ELR (cell line): ENCODE measurements at places on chromosomes 2 and 18.

DNA sequence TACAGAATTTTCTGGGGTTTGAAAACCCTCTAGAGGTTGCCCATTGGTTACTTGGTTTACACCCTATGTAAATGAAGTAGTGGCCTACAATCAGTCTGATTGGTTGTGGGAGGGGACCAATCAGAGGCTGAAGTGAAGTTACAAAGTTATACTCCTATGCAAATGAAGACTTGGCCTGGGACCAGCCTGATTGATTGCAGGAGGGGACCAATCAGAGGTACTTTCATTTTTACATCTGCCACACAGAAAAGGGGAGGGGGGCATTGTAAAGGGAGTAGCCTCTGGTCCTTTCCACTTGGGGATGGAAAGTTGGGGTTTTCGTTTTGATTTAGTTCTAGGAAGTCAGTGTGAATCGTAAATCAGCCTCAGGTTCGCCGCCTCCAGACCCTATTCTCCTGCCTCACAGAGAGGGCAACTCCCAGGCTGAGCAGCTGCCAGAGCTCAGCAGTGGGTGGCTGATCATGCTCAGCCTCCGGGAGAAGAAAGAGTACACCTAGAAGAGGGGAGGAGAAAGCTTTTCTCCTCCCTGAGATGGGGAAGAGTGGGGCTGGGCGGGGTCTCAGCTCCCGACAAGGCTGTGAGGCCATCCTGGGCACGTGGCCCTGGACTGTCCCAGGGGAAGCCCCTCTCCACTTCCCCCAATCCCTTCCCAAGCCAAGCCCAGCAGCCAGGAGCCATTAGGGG is 372.5 kb downstream of the GALR1 start:
- no peak for DNase-seq

DNA sequence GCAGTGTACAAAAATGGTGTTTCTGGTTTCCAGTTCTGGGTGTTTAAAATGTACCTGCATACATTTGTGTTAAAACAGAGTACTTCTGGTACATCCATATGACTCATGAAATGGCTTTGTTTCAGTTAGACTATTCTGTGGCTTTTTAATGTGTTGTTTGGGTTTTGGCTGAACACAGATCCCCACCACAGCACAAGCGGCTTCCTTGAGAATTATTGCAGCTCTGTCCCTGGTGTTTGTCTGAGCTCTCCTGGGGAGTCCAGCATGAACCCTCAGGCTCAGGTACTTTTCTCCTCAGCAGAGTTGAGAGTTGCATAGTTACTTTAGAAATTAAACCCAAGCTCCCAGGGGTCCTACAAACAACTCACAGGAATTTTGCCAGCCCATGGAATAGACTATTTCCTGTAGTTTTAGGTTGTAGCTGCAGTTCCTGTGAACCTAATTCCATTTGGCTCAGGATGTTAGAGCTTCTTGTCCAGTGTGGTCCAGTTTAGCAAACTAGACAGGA is 64.8 kb upstream of the EML6 start:
- peak; percentile 31 for DNase-seq

GRCh38 chr2:58133395-58133794 is 86.8 kb downstream of the VRK2 start:
- DNase-seq, result peak; percentile 44

GRCh38 chr18:75063615-75064512 is 145.1 kb downstream of the PTGR3 start:
- DNase-seq, result no peak

- no peak for DNase-seq
Observed at GRCh38 chr2:175439416-175439815, 257.9 kb upstream of the ATP5MC3 start.

GRCh38 chr2:20291106-20291564 is 59.5 kb downstream of the PUM2 start:
- DNase-seq, result peak; percentile 92

- DNase-seq, result no peak
Observed at GRCh38 chr2:26563686-26564085, 77.5 kb downstream of the CIB4 start.

GRCh38 chr2:238120463-238121298 is 17.8 kb upstream of the KLHL30 start:
- peak; percentile 25 for DNase-seq

DNA sequence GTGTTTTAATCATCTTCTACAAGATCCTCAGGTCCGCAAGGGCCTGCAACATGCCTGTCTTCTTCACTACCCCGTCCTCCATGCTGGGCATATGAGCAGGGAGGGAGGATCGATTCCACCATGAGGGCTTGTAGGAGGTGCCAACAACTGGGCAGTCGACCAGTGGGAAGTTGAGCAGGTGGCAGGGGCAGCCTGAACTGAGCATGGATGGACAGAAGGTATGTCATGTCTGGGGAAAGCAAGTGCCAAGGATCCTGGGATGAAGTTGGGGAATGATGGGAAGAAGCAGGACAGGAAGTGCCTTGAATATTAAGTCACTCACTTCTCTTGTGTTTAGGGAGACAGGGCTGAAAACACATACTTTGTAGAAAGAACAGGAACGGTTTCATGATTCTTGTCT is 44.7 kb downstream of the CTIF start:
- no peak for DNase-seq

- no peak for DNase-seq
Observed at GRCh38 chr18:6363216-6363615, 51.5 kb downstream of the L3MBTL4 start.

DNA sequence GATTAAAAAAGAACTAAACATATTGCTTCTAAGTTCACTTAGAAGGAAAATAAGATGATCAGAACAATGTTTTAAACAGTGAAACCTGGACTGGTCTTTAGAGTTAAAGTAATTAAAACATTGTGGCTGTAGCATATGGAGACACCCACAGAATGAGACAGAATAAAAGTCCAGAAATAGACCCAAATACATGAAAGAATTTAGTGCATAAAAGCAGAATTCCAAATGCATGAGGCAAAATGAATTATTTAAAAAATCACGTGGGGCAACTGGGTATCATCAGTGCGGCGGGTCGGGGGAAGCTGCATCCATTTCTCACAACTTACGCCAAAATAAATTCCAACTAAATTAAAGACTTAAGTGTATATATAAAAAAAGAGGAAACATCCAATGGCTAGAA is 12.1 kb downstream of the RNF149 start:
- peak; percentile 56 for DNase-seq

DNA sequence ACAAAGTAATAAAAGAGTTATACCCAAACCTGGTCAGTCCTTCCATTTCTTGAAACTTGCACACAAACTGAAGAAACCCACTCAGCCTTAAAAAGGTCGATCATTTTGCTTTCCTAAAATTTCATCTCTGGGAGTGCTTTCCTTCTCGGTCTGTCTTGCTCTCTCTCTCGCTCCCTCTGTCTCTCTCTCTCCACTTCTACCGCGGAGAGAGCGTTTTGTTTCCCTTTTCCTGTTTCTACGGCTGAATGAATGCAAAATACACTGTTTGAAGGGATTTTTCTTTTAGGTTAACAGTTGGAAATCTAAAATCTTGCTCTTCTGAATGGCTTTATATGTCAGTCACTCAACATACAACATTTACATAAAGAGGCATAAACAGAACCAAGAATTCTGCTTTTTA is 424.2 kb downstream of the TGIF1 start:
- DNase-seq, result peak; percentile 15

DNA sequence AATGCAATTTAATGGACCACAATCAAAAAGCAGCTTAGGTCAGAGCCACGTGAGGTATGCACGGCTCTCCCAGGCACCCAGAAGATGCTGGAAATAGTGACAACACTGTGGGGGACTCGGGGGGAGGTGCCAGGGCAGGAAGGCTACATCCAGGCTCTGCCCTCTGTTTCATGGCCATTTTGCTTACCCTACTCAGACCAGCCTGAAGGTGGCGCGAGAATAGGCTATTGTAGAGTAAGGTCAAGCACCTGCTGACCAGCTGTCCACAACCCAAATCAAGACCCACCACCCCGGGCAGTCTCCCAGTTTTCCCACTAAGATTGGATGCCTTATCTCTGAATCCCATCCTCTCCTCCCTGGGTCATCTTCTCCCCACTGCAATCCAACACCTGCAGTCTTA is 115.7 kb downstream of the VIT start:
- DNase-seq, result peak; percentile 37

DNA sequence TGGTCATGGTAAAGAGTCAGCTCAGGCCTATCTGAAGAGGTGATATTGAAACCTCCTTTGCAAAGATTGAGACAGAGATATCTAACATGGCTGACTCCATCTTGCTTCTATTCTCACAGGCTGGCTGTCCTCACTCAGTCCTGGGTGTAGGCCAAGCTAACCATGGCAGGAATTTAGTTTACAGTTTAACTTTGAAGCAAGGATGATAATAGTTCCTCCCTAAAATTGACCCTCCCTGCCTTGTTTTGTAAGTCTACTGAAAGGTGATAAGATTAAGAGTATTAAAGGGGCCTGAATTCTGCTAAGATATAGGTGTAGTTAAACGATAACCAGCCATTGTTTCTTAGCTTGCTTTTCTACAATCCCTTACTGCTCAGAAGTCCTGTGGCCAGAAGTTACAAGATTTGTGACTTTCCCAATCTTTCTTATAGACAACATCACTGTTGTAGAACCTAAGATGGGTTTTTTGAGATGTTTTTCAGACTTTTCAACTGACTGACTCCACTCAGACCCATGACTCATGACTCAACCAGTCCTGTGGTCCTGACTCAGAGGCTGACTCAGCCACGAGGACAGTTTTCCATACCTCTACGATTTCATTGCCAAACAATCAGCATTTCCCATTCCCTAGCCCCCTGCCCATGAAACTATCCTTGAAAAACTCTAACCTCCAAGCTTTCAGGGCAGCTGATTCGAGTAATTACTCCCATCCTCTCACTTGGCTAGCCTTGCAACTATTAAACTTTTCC is 195.7 kb upstream of the SESTD1 start:
- DNase-seq, result peak; percentile 94

GRCh38 chr2:53181759-53182158 is 585.8 kb upstream of the CHAC2 start:
- no peak for DNase-seq

GRCh38 chr2:232997749-232998665 is 15.0 kb downstream of the NGEF start:
- no peak for DNase-seq

GRCh38 chr2:46246790-46247189 is 50.4 kb upstream of the EPAS1 start:
- no peak for DNase-seq

DNA sequence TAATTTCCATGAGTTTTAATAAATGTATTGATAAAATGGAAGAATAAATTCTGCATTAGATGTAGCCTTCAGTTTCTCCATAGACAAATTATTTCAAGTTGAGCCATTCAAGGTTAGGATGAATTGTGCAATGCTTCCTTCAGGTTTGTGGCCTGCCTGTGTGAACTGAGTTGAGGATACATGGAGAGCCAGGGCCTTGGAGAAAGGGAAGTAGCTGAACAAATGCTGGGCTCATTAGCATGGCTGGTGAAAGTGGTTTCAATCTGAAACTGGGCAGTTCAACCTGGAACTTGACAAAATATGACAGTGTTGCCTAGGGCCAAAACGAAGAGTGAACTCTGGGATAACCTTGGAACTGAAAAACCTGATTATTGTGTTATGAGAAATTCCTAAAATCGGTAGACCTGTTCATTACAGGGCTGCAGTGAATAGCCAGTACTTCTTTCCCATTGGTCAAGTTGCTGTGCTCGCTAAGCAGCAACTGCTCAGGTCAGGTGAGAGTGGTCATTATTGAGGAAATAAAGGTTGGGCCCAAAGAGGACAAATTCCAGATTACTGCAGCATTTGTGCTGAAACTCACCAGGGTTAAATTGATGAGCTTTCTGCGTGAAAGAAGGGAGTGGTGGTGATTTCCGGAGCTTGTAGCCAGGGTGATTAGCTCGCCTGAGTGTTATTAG is 12.7 kb downstream of the INPP1 start:
- DNase-seq, result no peak

DNA sequence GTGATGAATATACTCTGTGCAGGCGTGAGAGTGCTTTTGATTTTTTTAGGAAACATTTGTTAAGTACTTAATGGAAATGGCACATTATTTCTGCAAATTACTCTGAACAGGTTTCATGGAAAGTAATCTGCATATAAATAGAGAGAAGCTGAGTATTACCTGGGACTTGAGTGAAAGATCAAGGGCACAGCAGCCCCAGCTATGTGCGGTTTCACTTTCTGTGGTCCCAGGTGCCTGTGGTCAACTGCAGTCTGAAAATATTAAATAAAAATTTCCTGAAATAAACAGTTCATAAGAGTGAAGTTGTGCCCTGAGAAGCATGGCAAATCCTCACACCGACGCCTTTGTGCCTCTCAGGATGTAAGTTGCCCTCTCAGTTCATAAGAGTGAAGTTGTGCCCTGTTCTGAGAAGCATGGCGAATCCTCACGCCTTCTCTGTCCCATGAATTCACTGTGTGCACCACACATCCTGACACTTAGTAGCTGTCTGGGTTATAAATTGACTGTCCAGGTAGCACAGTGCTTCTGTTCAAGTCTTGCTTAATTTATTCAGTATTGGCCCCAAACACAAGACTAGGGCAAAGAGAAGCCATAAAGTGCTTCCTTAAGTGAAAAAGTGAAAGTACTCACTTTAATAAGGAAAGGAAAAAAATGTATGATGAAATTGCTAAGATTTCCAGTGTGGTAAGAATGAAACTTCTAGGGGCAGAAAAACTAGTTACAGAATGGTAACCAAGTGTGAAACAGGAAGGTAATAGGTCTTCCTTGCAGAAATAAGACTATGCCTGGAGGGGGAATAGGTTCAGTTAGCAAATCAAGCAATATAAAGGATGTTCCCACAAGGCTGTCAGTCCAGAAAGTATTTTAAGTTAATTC is 4.3 kb upstream of the SNTG2 start:
- no peak for DNase-seq

- DNase-seq, result peak; percentile 28
Observed at GRCh38 chr2:167253025-167253424, 364.7 kb downstream of the XIRP2 start.

DNA sequence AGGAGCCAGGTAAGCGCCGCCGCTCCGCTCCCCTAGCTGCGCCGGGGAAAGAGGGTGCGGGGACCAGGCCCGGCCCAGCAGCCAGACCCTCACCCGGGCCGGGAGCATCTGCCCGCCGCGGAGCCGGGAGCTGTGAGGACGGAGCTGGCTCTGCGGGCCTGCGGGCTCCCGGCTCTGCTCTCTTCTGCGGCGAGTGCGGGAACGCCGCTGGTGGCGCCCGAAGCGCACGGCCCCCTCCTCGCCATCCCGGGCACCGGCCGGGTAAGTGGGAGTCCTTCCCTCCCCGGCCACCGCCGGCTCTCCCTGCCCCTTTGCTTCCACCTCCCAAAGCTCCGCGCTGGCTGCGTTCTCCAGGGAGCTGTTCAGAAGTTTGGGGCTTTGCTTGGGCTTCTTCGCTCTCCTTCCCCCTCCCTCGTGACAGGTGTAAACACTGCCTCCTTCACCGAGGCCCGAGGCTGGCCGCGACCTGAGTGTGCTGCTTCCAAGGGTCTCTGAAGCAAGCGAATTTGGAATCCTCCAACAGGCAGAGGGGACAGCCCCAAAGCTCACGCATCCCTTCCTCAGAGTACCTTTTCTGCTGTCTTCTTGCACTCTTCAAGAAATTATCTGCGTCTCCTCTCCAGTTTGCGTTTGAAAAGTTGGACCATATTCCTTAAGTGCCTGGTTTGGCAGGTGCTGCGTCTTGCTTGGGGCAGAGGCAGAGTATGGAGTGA is 632 bp downstream of the AFTPH start:
- peak; percentile 33 for DNase-seq

GRCh38 chr18:48022531-48023329 is 92.3 kb upstream of the SMAD2 start:
- peak; percentile 82 for DNase-seq
